Smooth muscle cell of the brain vasculature (primary cell): ENCODE measurements at places on chromosomes 3 and 15.

DNA sequence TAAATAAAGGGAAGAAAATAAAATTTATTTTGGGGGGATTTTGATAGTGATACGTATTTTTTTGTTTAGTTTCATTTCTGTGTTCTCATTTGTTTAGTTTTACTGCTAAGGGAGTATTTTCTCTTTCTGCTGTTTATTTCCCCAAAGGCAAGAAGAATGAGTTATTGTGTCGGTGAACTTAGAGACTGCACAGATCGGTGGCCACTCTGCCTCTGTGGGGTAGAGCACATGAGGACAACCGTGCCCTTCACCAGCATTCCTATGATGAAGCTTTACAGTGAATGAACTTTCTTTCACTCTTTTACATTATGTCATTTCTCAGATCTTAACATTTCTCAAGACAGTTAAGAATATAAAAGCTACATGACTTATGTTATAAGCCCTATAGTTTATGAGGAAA is 214.4 kb downstream of the OCA2 start:
- DNase-seq, result no peak

DNA sequence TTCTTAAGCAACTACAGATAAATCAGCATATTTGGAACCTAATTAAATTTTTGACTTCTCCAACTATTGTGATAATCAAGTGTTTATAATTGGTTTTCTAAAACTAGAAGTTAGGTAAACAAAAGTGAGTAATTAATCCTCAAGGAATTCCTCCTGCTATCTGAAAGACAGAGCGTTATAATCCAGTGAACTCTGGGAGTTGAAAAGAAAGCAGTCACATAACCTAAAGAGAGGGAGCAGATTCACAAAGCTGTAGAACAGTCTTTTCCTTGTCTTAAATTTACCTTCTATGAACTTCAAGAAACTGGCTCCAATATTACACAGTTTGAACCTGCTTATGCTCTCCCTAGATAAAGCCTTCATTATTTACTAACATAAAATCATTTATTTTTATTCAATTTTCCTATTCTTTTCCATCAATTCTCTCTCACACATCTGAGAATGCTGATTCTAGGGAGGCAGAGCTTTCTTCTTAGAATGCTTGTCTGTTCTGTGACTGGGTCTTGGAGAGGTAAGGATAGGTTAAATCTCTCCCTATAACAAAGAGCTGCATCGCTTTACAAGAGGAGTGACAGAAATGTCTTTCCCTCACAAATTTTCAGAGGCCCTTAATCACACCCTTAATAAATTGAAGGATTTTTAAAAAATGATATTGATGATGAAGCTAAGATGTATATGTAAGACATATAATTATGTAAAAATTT is 132.8 kb downstream of the TUSC7 start:
- no peak for DNase-seq

- no peak for DNase-seq
These were observed 12.9 kb downstream of the SNAPC5 start for GRCh38 chr15:66484539-66485112.

- no peak for DNase-seq
These were observed 126.7 kb downstream of the FOXB1 start for GRCh38 chr15:60130821-60131220.

DNA sequence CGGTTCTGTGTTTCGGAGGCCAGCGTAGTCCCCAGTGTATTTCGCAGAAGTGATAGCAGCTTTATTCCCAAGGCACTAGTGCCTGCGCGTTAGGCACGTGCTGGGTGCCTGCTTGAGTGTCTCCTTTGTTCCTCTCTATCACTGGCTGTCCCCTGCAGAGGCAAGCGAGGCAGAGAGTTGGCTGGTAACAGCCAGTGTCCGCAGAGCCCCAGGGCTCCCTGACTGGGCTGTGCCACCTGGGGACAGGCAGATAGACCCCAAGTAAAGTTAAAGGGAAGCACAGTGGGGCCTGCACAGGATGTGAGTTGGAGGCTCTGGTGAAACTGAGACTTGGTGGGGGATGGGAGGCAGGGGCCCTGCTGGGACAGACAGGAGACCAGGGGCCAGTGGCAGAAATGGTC is 50.7 kb downstream of the APBA2 start:
- DNase-seq, result no peak

DNA sequence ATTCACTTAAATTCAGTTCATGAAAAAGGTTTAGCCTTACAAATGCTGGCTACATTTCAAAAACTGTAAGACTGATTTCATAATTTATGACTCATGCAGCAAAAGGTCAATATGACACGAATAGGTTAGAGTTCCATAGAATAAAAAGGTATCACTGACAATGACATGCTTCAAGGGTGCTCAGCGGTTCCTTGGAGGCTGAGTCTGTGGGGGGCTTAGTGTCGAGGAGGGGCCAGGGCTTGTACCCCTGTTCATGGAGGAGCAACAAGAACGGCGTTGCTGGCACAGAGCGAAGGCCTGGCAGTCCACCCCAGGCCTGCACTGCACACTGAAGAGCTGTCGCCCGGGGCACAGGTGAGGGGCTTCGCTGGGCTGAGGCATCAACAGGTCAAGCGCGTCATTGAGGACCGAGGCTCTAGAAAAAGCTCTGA is 174.2 kb downstream of the NR1D2 start:
- peak; percentile 43 for DNase-seq

GRCh38 chr3:143951351-143951971 is 20.2 kb upstream of the DIPK2A start:
- no peak for DNase-seq

DNA sequence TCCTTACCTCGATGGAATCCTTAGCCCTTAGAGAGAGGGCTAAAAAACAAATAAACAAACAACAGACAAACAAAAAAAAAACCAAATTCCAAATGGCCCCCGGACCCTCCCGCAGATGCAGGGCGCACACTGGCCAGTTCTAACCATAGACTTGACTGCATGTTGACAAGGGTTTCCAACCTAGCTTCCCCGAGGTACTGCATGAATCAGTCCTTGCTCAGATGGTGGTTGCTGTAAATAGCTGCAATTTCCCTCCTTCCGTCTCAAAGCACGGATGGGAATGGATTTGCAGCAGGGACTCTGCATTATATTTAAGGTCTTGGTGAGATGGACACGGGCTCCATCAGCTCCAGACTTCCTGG is 162.8 kb downstream of the CD47 start:
- no peak for DNase-seq

GRCh38 chr3:46888705-46889104 is 11.2 kb downstream of the PTH1R start:
- no peak for DNase-seq

GRCh38 chr15:70437089-70437488 is 326.3 kb downstream of the UACA start:
- DNase-seq, result no peak

DNA sequence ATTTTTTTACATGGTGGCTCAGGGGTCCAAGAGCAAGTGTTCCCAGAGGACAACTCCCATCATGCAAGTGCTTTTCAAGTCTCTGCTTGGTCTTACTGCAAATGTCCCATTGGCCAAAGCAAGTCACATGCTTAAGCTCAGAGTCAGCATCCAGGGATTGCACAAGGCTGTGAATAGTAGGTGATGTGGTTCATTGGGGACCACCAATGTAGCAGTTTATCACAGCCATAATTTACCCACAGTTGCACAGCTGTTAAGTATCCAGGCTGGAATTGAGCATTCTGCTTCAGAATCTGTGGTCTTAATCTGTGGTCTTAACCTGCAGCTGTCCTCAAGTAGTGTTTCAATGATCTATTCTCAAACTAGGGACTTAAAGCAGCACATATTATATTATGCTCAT is 71.4 kb upstream of the PLCL2 start:
- no peak for DNase-seq

GRCh38 chr15:98904544-98904943 is 103.0 kb downstream of the PGPEP1L start:
- no peak for DNase-seq

DNA sequence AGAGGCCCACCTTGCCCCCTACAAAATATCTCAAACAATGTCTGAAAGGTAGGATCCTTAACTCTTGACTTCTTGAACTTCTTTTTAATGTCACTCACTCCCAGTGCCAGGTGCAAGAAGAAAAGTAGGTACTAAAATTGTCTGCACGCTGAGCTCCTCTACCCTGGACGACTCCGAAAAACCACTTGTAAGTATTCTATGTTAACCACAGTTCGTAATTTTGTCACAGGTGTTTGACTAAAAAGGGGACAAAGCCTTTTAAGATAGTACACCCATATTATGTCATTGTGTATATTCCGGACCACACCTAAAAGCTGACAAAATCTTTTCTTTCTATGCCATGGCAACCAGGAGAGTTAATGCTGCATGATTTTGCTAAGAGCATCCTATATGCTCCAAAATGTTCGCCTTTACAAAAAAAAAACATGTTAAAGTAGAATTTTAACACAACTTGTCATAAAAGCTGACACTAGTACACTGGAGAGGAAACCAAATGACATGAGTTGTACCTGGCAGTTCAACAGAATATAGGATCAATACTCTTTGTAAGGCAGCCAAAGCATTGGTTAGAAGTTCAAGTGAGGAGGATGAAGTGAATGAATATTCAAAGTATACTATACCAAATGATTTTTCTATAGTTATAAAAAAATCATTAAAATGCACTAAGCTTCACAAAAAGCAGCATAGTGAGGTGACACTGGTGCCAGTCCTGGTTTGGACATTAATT is 210.5 kb downstream of the FOXP1 start:
- DNase-seq, result no peak

GRCh38 chr15:82165948-82166376 is 96.6 kb downstream of the EFL1 start:
- DNase-seq, result no peak

DNA sequence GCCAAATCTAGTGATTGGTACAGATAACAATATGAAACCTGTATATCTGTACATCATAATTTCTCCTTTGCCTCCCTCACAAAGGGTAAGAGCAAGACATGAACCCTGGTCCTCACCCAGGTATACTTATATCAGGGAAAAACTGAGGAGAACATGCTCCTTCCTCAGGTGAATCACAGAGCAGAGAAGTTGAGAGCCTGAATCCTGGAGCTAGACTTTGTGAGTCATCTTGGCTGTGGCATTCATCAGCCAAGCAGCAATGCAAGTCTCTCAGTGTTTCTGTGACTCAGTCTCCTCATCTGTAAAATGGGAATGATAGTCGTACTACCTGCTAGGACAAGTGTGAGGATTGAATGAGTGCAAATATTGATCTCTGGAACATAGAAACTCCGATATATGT is 165.7 kb upstream of the ADAMTS9 start:
- DNase-seq, result no peak

GRCh38 chr3:109234300-109234699 is 82.0 kb downstream of the DPPA2 start:
- DNase-seq, result no peak

DNA sequence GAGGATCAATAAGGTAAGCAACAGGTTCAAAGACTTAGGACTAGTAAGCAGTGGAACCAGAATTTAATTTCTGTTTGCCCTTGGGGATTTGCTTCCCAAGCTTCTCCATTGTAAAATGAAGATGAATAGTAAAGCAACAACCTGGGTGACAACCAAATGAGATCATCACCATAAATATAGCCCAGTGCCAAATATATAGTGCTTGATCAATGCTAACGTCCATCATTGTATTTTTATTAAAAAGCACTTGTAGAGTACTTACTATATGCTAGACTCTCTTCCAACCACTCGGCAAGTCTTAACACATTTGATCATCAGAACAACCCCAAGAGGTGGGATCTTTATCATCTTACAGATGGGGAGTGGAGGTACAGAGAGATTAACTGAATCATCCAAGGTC is 51.5 kb upstream of the NMNAT3 start:
- DNase-seq, result no peak

DNA sequence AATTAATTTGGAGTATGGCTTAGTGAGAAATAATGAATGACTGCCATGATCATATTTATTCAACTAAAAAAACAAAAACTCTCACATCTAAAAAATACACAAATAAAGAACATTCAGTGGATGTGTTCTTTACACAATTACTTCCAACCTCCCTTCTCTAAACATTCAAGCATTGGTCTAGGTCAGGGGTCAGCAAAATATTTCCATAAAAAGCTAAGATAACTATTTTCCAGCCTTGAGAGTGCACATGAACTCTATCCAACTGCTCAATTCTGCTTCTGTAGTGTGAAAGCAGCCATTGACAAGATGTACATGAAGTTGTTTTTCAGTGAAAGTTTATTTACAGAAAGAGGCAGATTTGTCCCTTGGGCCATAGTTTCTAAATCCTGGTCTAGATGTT is 406.3 kb downstream of the MAGI1 start:
- DNase-seq, result peak; percentile 10

GRCh38 chr3:150761831-150762661 is 923 bp downstream of the SIAH2 start:
- no peak for DNase-seq

GRCh38 chr15:61253186-61253585 is 24.1 kb upstream of the RORA start:
- no peak for DNase-seq

GRCh38 chr15:73782344-73782959 is 29.3 kb upstream of the INSYN1 start:
- DNase-seq, result no peak

GRCh38 chr3:184696697-184697096 is 15.2 kb downstream of the MAGEF1 start:
- no peak for DNase-seq

DNA sequence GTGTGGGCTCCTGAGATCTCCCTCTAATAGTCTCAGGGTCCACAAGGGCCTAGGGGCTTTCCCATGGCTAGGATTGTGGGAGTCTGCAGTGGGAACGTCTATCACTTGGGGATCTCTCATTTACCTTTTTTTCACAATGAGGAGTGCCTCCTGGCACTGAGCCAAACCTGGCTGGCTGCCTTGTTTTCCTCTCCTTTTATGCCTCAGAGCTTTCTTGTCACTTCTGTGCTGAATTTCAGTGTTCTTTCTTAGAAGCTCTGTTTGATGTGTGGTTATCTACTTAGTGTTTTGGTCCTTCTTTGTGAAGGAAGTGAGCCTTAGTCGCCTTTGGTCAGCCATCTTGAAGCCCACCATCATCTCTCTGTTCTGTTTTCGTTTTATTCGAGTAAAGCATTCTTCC is 33.9 kb downstream of the DOCK3 start:
- DNase-seq, result no peak

DNA sequence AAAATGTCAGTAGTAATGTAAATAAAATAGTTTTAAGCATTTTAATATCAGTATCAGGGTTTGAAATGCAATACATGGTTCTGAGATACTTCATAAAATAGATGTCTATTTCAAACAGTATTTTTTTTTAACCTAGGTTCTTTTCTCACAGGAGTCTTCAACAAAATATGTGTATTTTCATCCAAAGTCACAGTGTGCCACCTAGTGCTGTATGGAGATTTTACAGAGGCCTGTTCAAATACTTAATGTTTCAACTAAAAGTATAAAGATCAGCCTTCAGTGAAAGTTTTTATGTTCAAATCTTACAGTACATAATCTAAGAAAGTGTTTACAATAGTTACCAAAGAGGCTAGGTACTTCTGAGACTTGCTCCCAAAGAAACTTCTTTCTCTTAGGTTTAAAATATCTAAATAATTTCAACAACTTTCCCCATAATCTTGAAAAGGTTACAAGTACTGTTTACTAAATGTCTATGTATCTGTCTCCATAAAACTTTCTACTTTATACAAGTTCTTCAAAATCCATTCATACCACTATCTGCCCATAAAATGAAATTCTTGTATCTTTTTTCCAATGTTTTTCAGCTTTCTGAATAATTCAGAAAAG is 38.3 kb downstream of the SCAPER start:
- DNase-seq, result peak; percentile 13
